ENCODE measurements at places on chromosomes 5 and 9.

DNA sequence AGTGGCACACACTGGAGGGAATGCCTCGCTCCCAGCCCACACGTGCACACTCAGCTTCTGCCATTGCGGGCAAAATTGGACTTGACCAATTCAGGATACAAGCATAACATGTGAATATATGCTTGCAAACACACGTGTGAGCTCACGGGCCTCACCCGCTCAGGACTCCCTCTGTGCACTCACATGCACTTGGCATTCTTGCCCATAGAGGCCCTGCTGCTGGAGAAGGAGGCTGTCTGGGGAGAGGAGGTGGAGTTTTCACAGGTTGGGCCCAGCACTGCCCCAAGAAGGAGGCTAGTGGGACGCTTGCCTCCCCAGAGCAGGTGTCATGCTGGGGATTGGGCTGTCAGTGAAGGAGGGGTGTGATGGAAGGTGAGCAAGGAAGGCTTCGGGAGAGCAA lies 1.7 kb downstream of the MYMK start:
- DNase-seq, result no peak

- DNase-seq, result no peak
Observed at GRCh38 chr5:40334242-40334635, 345.5 kb upstream of the PTGER4 start.

DNA sequence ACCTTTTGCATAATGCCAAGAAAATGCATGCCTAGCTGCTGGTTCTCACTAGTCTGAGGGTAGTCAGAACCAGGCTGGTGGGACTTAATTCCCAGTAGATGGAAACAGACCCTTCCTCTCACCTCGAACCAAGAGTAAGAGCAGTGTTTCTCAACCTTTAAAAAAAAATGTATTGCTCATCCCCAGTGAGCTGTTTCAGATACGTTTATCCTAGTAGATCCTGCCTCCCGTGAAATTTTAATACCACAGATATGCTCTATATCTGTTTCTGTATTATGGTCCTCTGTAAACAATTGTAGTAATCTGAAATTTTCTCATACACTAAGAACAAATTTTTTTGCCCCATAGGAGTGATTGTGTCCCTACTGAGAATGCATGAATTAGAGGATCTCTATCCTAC lies 86.2 kb downstream of the TEK start:
- no peak for DNase-seq

DNA sequence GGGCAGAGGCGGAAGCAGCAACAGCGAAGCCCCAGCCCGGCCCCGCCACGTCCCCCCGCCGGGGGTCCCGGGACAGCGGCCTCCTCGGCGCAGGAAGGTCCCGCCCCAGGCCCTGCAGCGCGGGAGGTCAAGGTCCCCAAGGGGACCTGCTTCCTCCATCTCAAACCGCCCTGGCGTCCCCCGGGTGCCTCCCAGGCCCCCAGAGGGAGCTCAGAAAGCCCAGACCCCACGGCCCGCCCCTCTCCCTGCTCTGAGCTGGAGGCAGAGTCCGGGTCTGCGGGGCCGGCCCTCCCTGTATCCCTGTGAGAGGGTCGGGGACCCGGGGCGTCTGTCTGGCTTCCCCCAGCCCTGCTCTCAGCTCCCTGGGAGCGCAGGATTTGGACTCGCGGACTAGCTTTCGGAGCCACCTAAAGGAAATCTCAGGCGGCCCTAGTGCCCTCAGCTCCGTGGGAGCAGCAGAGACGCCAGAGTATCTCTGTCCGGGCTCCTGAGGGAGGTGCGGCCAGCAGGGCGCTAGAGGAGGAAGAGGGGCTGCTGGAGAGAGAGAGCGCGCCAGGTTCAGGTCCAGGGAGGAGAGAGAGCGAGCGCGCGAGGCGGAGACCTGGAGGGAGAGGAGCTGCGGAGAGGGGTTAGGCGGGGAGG lies 30.7 kb downstream of the EXOC3 start:
- DNase-seq, result peak; percentile 51

GRCh38 chr9:77896938-77897667 lies 134.5 kb downstream of the GNAQ start:
- DNase-seq, result no peak

- DNase-seq, result no peak
Observed at GRCh38 chr5:32805971-32806638, 95.0 kb downstream of the NPR3 start.

- no peak for DNase-seq
Observed at GRCh38 chr9:19379697-19380046, 364 bp downstream of the RPS6 start.

- DNase-seq, result no peak
Observed at GRCh38 chr5:176610435-176610773, 448 bp upstream of the GPRIN1 start.

Measured in neuronal stem cell (in vitro differentiated cells).